NCI-H146 (cell line): ENCODE measurements at places on chromosomes 4 and X.

DNA sequence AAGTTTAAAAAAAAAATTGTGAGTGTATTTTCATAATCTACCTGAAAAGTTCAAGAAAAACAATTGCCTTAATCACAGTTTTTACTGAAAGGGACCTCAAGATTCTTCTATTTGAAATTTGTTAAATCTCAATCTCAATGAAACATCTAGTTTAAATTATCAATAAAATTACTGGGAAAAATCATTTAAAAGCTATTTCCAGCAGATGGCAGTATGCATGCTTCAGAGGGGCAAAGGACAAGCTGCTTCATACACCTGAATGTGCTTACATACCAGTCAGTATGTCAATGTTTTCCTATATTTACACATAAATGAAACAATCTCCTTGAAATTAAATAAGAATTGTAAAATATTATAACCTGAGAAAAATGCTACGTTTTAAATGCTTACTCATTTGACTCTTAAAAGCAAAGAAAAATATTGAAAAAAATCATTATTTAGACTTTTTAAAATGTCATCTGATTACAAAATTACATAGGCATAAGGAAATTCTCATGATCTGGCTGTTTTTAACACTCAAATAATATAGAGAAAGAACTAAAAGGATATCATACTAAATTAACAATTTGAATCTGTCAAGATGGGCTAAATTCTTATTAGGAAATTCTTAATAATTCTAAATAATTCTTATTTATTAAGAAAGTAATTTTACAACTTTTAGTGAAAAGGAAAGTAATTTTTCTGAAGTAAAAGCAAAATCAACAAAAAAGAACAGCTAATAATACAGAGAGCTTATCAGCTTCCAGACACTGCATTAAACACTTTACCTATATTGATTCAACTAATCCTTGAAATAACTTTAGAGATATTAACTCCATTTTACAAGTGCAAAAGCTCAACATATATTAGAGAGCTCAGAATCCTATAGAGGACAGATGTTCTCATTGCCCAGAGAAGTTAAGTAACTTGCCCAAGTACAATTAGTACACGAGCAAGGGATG, 242.1 kb downstream of the ADAMTS3 start:
- DNase-seq: peak; percentile 41

GRCh38 chr4:65597697-65598096, 72.6 kb downstream of the EPHA5 start:
- no peak for DNase-seq

DNA sequence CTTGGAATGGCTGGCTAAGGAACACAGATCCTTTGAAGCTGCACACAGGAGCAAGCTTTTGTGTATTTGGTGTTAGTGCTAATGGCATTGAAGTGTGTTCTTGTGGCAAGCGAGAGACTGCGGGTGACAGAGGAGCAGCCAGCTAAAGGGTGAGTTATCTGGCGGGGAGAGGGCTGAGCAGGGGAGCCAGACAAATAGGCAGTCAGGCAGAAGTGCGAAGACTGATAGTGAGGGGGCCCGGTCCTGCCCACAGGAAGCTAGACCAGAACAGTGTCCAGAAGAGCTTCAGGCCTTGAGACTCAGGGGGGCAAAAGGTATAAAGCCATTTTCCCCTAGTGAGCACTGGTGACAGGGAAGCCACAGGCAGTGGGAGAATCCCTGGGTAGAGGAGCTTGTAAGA, 49.6 kb upstream of the MAMLD1 start:
- no peak for DNase-seq

DNA sequence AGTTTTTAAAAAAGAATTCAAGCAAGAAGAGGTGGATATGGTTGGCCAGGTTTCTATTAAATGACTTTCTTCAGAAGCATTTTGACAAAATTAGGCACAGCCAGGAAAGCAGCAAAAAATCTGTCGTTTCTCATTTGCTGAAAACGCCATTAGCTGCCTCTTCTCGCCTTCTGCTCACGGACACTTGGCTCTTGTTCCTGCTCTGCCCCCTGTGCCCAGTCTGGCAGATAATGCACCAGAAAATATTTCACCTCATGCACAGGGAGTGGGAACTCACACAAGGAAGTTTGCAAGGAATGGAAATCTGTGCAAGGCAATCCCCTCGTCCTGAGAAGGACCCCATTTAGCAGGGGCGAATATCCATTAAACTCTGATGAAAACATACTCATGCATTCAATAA, 260.0 kb downstream of the PACRGL start:
- DNase-seq: no peak

GRCh38 chr4:8422327-8422726, 18.2 kb downstream of the ACOX3 start:
- DNase-seq: no peak

GRCh38 chr4:146186596-146186995, 11.1 kb downstream of the LSM6 start:
- no peak for DNase-seq

DNA sequence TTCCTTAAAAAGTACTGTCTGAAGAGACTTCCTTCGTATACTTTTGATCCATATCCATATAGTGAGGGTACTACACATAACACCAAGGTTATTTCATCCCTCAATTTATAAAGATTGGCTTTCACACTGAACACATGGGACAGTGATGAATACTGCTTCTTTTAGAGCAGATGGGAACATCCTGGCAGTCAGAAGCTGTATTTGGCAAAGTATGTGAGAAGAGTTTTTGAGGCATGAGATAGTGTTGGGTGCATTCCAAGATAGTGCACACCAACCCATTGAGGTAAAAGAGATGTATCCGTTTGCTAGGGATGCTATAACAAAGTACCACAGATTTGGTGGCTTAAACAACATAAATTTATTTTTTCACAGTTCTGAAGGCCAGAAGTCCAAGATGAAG, 141.1 kb downstream of the MOSPD2 start:
- DNase-seq: no peak

DNA sequence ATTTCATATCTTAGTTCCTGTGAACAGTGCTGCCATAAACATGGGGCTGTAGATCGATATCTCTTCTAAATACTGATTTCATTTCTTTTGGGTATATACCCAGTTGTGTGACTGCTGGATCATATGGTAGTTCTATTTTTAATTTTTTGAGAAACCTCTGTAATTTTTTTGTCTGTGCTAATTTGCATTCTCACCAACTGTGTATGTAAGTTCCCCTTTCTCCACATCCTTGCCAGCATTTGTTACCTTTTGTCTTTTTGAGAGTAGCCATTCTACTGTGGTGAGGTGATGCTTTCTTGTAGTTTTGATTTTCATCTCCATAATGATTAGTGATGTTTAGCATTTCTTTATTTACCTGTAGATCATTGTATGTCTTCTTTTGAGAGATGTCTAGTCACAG, 2086.5 kb upstream of the TENM3 start:
- DNase-seq: no peak

DNA sequence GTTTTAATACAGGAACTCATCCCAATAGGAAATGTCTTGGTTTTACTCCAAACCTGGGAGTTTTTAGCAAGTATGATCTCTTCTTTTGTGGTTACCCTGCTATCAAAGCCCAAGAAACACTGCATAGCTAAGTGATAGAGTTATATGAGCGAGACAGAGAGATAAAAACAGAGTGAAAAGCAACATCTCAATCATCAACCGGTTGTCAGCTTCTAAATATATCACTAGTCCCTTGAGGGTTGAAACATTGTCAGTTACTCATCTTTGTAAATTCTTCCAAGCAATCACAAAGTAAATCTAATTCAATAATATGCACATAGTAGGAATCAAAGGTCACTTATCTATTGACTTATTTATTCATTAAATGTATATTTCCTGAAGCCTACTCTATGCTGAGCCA, 483.9 kb downstream of the IDS start:
- DNase-seq: no peak

- DNase-seq: no peak
These were observed 931.0 kb downstream of the STIM2 start for GRCh38 chr4:27791640-27792039.

DNA sequence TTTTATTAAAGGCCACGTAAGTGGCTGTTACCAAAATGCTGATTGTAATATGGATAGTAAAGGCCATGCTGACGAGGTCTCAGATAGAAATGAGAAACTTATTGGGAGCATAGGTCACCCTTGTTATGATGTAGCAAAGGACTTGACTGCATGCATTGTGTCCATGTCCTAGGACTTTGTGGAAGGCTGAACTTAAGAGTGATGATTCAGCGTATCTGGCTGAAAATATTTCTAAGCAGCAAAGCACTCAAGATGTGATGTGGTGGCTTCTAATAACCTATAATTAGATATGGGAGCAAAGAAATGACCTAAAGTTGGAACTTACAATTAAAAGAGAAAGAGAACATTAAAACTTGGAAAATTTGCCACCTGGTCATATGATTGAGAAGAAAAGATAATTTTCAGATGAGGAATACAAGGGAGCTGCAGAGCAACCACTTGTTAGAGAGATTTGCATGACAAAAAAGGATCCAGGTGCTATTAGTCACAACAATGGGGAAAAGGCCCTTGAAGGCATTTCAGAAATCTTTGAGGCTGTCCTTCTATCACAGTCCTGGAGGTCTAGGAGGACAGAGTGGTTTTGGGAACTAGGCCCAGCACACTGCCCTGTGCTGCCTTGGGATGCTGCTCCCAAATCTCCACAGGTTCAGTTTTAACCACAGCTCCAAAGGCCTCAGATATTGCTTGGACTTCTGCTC, 793.7 kb upstream of the LCORL start:
- no peak for DNase-seq

- DNase-seq: no peak
These were observed 2.2 kb upstream of the FAM114A1 start for GRCh38 chr4:38865445-38865844.

DNA sequence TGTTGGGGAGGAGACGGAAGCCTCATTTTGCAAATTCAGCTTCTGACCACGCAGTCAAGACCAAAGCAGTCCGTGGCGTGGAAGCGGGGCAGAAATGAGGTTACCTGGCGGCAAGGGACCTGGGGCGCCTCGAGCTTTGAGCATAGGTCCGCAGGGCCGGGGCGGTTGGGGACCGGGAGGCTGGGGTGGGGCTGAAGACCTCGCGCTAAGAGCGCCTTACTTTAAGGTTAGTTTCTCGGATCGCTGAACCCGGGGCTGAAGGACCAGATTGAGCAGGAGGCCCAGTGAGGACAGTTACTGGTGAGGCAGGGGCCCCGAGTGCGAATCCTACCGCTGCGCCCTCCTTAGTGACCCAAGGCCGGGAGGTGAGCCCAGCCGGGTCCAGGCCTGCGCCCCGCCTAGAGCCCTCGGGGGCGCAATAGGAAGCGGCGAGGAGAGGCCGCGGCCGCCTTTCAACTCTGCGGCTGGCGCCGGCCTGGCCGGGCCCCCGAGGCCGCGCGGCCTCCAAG, 7.5 kb downstream of the MSX1 start:
- no peak for DNase-seq

DNA sequence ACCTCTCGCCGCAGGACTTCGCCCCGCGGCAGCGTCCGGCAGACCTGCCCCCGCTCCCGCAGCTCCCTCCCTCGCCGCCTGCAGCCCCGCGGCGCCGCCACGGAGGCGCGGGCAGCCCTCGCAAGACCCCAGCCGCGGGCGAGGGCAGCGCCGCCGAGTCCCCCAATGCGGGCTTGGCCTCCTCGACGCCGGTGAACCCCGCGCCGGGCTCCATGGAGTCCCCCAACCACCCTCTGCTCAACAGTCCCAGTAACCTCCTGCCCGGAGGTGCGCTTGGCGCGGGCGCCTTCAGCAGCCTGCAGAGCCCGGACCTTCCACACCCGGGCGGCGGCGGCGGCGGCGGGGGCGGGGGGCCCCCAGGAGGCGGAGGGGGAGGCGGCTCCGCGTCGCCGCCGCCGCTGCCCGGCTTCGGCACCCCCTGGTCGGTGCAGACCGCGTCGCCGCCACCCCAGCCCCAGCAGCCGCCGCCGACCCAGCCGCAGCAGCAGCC, 1.2 kb downstream of the CPEB2 start:
- peak; percentile 78 for DNase-seq

DNA sequence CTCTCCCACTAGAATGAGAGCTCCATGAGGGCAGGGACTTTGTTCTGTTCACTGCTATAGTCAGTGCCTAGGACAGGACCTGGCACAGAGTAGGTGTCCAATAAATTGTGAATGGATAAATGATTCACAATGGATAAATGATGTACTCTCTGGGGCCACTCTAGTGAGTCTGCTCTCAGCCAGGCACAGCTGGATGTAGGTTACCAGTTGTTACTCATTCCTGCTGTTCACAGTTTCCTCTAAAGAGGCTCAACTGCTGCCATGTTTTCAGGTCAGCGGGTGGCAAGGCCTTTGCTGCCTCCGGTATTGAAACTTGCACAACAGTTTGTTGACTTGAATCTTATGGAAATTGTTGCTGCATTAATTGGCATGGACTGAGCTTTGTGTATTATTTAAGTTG, 99.1 kb downstream of the NHSL2 start:
- no peak for DNase-seq

- DNase-seq: no peak
These were observed 33.9 kb downstream of the RNF150 start for GRCh38 chr4:141099326-141099725.

DNA sequence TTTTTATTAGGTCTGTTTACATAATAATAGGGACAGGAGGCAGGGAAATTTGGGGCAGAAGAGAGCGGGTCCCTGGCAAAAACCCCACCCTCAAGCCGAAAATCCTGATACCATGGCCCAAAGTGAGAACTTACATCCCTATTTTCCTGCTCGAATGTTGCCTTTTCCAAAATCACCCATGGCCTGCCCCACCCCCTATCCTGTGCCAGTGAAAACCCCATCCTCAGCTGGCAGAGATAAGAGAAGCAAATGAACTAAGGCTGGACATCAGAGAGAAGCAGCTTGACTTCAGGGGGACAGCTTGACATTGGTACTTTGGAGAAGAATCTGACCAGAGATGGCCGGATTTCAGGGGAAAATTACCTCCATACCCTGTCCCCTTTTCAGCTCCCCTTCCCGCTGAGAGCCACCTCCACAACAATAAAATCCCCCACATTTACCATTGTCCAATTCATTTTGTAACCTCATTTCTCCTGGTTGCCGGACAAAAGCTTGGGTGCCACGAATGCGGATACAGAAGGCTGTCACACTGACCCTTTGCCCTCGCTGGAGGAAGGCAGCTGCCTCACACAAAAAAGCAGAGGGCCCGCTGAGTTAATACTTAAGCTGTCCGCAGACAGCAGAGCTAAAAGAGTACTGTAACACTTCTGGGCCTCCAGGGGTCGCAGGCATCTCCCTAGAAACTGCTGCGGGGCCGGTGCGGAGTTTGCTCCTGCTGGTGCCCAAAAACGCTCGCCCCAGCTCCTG, 196.2 kb downstream of the SNCA start:
- DNase-seq: no peak

DNA sequence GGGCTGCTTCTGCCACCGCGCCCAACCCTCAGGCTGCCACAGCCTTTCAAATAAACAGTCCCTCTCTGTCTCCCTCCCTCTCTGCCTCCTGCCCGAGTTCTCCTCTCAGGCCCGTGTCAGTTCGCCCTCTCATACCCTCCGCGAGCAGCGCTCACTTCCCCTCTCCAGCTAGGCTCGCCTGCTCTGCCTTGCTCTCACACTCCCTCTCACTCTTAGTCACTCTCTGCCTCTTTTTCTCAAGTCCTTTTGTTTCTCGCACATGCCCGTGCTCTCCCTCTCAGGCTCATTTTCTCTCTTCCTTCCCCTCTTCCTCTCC, 3.2 kb downstream of the EFNB1 start:
- DNase-seq: no peak
